ENCODE measurements at places on chromosomes 5 and 9.

DNA sequence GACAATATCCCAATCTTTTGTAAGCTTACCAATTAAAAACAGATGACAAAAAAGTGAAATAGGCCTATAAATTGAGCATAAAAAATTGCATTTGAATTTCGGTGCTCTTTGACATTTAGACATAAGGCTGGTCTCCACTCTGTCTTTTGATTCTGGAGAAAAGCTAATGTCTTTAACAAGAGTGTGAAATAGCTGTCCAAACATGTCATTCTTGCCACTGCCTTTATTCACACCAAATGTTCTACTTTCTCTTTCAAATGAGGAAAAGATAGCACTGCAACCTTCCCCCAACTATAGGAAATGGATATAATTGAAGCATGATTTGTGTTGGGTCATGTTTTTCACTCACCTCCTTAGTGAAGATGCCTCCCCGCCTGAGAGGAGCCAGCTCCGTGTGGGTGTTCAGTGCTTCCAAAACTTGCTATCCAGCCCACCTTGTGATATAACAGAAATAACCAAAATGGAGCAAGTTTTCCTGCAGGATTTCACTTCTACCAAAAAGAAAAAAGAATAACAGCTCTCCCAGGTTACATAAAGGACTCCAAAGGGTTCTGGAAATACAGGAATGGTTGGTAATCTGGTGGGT, 55.2 kb upstream of the STK32A start:
- DNase-seq, result no peak

DNA sequence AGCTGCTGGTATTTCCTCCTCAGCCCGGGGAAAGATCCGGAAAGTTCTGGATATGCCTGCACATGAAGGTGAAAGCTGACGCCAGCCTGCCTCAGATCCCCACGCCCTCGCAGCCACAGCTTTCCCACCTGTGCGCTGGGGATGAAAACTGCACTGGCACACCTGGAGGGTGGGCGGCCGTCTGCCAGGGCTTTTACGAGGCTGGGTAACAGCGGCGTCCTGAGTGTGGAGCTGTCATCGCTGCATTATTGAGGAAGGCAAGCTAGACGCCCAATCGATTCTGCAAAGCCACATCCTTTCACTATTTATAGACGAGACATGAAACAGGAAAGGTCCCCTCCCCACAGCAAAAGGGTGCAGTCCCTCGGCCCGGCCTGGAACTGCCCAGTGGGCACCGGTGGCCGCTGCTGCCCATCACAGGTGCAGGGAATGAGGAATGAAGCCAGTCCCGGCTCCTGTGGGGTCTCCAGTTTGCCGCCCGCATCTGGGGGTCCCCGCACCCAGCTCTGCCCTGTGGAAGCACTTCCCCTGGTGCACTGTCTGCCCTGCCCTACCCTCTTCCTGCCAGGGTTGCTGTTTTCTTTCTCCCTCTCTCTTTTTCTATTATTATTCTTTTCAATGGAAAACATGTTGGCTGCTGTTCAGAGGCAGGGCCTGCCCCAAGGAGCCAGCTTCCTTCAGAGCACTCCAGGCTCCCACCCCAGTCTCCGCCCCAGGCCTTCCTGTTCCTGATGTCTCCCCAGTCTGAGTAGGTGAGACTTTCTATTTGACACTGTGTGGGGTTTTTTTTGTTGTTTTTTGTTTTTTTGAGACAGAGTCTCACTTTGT, 7.0 kb downstream of the NOTCH1 start:
- DNase-seq, result no peak

GRCh38 chr5:169862391-169862811, 117.9 kb downstream of the INSYN2B start:
- no peak for DNase-seq

DNA sequence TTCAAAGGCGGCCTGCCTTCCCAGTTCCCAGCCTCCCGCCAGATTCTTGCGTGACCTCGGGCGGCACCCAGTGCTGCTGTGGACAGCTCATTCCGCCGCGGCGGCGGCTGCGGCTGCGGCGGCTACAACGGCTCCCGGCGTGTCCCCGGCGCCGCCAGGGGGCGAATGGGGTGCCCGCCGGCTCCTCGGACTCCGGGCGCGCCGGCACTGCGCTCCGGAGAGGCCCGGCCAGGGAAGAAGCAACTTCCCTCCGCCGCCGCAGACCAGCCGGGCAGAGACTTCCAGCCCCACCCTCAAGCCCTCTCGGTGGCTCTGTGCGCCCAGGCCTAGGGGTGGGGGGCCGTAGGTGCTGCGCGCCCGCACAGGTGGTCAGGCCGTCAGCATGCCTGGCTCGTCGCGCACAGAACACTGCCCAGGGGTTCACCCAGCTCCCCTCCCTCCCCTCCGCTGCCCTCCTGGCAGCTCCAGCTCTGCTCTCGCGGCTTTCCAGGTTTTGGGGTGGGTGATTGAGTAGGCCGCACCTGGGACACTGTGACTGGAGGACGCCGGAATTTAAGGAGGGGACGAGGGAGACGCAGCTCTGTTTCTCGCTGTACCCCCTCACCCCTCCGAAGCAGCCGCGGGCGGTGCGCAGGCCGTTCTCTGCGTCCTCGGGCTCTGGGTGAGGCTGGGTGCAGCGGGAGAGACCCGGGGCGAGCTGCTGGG, 20.2 kb downstream of the IGIP start:
- peak; percentile 56 for DNase-seq

All from NCI-H460 (cell line).